ENCODE measurements at places on chromosomes 11 and 22.

DNA sequence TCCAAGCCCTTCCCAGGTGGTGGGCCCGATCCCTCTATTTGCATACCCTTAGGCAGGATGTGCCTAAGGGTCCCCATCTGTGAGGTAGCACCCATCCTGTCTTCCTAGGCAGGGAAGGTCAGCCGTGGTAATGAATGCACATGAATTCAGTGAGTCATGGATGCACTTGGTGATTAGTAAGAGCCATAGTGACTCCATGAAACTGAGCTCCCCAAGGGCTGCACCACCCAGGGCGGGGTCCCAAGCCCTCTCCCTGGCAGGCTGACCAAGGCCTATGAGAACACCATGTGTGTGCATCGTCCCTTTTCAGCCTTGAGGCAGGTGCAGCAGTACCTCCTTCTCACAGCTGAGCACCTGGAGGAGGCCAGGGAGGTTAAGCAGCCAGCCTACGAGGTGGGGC is 15.6 kb upstream of the SUSD2 start:
- DNase-seq, result no peak

DNA sequence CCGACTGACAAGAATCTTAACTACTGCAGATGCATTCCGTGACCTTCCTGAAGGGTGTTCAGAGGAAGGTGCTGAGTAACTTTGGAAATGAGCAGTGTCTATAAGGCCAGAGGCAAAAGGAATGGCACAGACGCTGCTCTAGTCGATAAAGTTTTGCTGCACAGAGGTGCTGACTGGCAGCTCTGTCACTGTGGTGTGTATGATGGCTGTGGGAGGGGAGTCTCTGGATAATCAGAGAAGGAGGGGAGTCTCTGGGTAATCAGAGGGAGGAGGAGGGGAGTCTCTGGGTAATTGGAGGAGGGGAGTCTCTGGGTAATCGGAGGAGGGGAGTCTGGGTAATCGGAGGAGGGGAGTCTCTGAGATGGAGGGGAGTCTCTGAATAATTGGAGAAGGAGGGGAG is 18.4 kb downstream of the PTDSS2 start:
- DNase-seq, result no peak

GRCh38 chr11:34309965-34310364 is 47.8 kb downstream of the ABTB2 start:
- no peak for DNase-seq

- no peak for DNase-seq
Measured at GRCh38 chr11:36195496-36196354, 93.5 kb downstream of the COMMD9 start.

GRCh38 chr22:49258107-49259010 is 569.3 kb downstream of the BRD1 start:
- DNase-seq, result no peak

DNA sequence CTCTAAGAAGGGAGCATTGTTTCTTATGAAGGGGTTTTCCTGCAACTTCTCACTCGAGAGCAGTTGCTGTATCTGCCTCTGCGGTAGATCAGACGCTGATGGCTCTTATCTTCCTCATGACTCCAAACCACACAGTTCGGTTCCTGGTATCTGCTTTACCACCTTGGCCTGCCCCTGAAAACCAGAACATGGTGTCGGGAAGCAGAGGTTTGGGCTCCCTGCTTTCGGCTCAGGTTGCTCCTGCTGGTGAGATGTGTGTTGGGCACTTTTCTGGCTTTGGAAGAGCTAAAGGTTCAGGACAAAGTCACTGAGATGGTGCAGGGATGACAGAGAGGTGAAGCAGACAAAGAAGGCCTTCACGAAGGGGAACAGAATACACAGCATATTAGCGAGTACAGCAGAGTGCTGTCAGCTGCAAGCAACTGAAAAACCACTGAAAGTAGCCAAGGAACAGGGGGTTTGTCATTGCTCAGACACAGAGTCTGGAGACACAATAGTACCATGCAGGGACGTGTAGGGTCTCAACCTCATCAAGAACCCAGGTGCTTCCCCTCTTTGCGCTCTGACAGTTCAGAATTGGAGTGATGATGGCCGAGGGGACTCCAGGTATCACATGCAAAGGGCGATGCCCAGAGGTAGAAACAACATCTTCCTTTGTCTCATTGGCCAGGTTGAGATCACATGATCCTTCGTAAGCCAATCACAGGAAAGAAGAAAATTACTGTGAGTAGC is 11.9 kb upstream of the CSF2RB start:
- DNase-seq, result no peak
